Left ventricle myocardium inferior (tissue), 1 donor: ENCODE measurements at places on chromosomes 12 and 14. TPM values are rescaled to one million over a fixed set of nuclear protein-coding genes. Genes with fewer than 3 reads are reported as not detected.

The WNT5B gene
- total RNA-seq, result 2.1 TPM

The RASAL1 gene
- total RNA-seq, result not detected

The C12orf50 gene
- total RNA-seq, result not detected

The INSM2 gene
- total RNA-seq, result not detected

The RPL6 gene
- total RNA-seq, result 572 TPM

The GTF2A1 gene
- total RNA-seq, result 20.8 TPM

The ACOT6 gene
- total RNA-seq, result not detected

- peak overlapping the region; percentile 52 for H3K27ac ChIP-seq
- H3K4me1 ChIP-seq, result peaks cover 18% of the 10 kb centered on the region
- DNase-seq, result no peak
- H3K4me3 ChIP-seq, result no peak overlapping the region
These were observed 19.1 kb upstream of the MAPKAPK5 start for GRCh38 chr12:111822886-111823285.

GRCh38 chr14:103483600-103483999 is 39.0 kb downstream of the CKB start:
- peaks cover 83% of the 10 kb centered on the region for H3K36me3 ChIP-seq
- H3K4me3 ChIP-seq, result no peak overlapping the region
- no peaks in the 10 kb centered on the region for H3K27me3 ChIP-seq
- peaks cover 19% of the 10 kb centered on the region for H3K4me1 ChIP-seq

GRCh38 chr14:89366864-89367778 is 49.9 kb downstream of the FOXN3 start:
- H3K4me1 ChIP-seq, result peaks cover 93% of the 10 kb centered on the region
- peak overlapping the region; percentile 54 for H3K27ac ChIP-seq
- peak overlapping the region; percentile 37 for H3K4me3 ChIP-seq
- H3K27me3 ChIP-seq, result no peaks in the 10 kb centered on the region
- no peaks in the 10 kb centered on the region for H3K36me3 ChIP-seq
- no peak for DNase-seq

GRCh38 chr14:23141706-23142444 is 22.8 kb upstream of the CEBPE start:
- H3K36me3 ChIP-seq, result peaks cover 5% of the 10 kb centered on the region
- no peaks in the 10 kb centered on the region for H3K27me3 ChIP-seq
- peaks cover 62% of the 10 kb centered on the region for H3K4me1 ChIP-seq
- H3K27ac ChIP-seq, result peak overlapping the region; percentile 87
- no peak overlapping the region for H3K4me3 ChIP-seq
- DNase-seq, result peak; percentile 79

- peak; percentile 87 for DNase-seq
- peaks cover 53% of the 10 kb centered on the region for H3K4me1 ChIP-seq
- H3K27ac ChIP-seq, result peak overlapping the region; percentile 74
- H3K36me3 ChIP-seq, result peaks cover 46% of the 10 kb centered on the region
These were observed 13.7 kb downstream of the COA8 start for GRCh38 chr14:103576371-103577024.

GRCh38 chr12:5514016-5514415 is 82.1 kb downstream of the NTF3 start:
- no peaks in the 10 kb centered on the region for H3K36me3 ChIP-seq
- H3K4me3 ChIP-seq, result no peak overlapping the region
- no peak overlapping the region for H3K27ac ChIP-seq
- peaks cover 44% of the 10 kb centered on the region for H3K27me3 ChIP-seq
- DNase-seq, result no peak
- H3K4me1 ChIP-seq, result peaks cover 23% of the 10 kb centered on the region

- H3K36me3 ChIP-seq, result peaks cover 36% of the 10 kb centered on the region
- H3K27me3 ChIP-seq, result no peaks in the 10 kb centered on the region
- peaks cover 20% of the 10 kb centered on the region for H3K4me1 ChIP-seq
- no peak overlapping the region for H3K27ac ChIP-seq
- H3K4me3 ChIP-seq, result peak overlapping the region; percentile 98
These were observed 839 bp downstream of the FICD start for GRCh38 chr12:108515916-108516315.

DNA sequence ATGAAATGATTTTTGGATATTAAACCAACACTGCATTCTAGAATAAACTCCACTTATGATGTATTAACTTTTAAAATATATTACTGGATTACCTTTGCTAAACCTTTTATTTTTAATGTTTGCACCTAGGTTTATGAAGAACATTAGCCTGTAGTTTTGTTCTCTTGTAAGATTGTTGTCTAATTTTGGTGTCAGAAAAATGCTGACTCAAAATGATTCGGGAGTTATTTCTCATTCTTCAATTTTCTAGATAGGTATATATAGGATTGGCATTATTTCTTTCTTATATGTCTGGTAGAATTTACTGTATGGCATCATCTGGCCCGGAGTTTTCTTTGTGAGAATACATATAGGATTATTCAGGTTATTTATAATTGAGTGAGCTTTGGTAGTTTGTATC is 54.6 kb downstream of the MAP4K5 start:
- peaks cover 48% of the 10 kb centered on the region for H3K36me3 ChIP-seq
- H3K27ac ChIP-seq, result no peak overlapping the region
- H3K4me1 ChIP-seq, result no peaks in the 10 kb centered on the region
- no peaks in the 10 kb centered on the region for H3K27me3 ChIP-seq
- no peak for DNase-seq

DNA sequence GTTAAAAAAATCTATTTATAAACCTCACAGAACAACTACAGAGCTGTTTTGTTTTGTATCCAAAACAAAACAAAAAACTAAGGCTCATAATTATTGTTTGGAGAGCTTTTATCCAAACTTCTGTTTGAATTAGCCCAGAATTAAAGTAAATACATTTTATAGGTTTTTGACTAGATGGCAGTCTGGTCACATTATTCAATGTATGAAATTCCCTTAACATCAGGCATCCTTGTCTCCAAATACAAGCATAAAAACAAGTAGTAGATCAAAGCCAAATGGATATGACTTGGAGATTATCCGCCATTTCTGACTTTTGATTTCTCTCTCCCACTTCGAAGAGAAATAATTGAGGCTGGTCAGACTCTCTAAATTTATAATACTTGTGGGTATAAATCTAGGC is 63.5 kb downstream of the SLC38A1 start:
- no peak for DNase-seq
- peaks cover 61% of the 10 kb centered on the region for H3K4me1 ChIP-seq
- H3K4me3 ChIP-seq, result no peak overlapping the region
- H3K27me3 ChIP-seq, result no peaks in the 10 kb centered on the region

GRCh38 chr12:79194595-79194994 is 330.0 kb downstream of the SYT1 start:
- H3K36me3 ChIP-seq, result no peaks in the 10 kb centered on the region
- H3K27me3 ChIP-seq, result no peaks in the 10 kb centered on the region
- no peak for DNase-seq
- no peak overlapping the region for H3K27ac ChIP-seq

GRCh38 chr12:90953956-90954421 is 987 bp downstream of the CCER1 start:
- DNase-seq, result no peak
- no peaks in the 10 kb centered on the region for H3K27me3 ChIP-seq
- no peak overlapping the region for H3K27ac ChIP-seq
- H3K4me3 ChIP-seq, result no peak overlapping the region
- H3K36me3 ChIP-seq, result no peaks in the 10 kb centered on the region

DNA sequence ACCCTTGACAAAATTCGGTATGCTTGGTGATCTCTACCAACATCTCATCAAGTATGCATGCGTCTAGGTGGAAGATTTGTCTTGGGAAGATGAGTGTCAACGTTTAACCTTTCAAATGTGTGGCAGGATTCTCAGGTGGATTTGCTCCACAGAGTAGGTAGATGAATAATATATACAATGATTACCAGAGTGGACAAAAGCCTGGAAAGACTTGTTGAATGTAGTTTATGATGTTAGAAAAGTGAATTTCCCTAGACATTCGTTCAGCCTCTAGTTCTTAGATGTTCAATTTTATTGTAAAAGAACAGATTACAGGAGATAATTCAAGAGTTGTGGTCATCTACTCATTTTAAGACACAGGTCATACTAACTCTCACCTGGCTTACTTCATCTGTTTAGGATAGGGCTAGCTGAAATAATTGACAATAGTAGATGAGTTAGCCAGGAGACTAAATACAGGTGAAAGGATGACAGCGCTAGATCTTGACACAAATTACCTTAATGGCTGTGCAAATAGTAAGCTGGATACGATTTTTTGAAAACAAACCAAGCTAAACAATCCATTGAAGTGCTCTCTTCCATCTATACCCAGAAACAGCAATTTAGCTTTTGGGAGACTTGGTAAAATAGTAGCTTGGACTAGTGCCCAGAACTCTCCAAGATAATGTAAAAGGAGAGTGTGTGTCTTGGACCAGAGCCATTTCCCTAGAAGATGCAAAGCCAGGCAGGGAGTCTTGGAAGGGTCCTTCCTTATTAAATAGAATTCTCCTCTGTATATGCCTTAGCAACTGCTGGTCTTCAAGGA is 168.0 kb downstream of the DACT1 start:
- no peak overlapping the region for H3K27ac ChIP-seq
- H3K36me3 ChIP-seq, result no peaks in the 10 kb centered on the region
- no peak overlapping the region for H3K4me3 ChIP-seq

- no peak for DNase-seq
- H3K27me3 ChIP-seq, result no peaks in the 10 kb centered on the region
- H3K27ac ChIP-seq, result no peak overlapping the region
- H3K4me1 ChIP-seq, result peaks cover 8% of the 10 kb centered on the region
- no peak overlapping the region for H3K4me3 ChIP-seq
- peaks cover 94% of the 10 kb centered on the region for H3K36me3 ChIP-seq
These were observed 9.8 kb downstream of the ZNF605 start for GRCh38 chr12:132946246-132946820.

DNA sequence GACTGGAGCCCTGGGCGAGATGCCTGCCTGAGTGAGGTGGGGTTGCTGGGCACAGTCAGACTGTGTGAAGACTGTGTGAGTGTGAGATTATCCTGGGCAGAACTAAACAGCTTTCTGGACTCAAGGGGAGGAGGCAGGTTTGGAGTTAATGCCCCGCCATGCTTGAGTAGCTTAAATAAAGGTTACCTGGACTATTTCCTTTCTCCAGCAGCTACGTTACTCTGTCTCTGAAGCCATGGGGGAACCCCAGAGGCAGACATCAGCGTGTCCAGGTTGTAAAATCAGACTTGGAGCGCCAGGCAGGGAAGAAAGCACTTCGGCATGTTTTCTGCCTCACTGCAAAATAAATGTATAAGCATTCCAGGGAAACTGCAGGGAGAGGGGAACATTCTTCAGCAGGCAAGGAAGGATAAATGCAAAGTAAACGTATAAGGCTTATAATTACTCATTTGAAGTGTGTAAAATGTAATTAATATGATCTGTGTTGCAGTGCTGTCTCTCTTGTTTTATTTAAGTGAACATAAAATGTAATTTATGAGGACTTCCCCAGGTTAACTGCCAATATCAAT is 129.7 kb downstream of the CHST11 start:
- no peak for DNase-seq
- no peaks in the 10 kb centered on the region for H3K4me1 ChIP-seq
- no peaks in the 10 kb centered on the region for H3K27me3 ChIP-seq
- H3K4me3 ChIP-seq, result no peak overlapping the region
- no peak overlapping the region for H3K27ac ChIP-seq

- peaks cover 45% of the 10 kb centered on the region for H3K36me3 ChIP-seq
- DNase-seq, result no peak
- H3K4me3 ChIP-seq, result no peak overlapping the region
- no peak overlapping the region for H3K27ac ChIP-seq
These were observed 259.1 kb upstream of the FKBP4 start for GRCh38 chr12:2535583-2536204.

DNA sequence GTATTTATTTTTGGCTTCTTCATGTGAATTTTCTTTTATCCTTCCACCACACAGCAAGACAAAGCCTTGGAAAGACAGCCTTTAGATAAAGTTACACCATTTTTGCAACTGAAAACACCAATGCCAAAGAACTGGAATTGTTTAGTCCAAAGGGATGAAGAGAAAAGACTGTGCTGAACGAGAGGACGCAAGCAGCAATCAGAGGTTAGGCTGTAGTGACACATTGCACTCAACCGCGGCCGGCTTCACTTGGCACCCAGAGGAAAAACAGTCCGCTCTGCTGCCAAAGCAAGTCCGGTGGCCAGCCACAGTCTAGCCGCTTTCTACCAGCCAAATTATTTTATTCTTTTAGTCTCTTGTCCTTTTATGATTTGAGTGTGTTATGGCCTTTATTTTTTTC is 49.1 kb upstream of the KCNJ8 start:
- H3K4me1 ChIP-seq, result peaks cover 49% of the 10 kb centered on the region
- H3K27me3 ChIP-seq, result no peaks in the 10 kb centered on the region
- H3K4me3 ChIP-seq, result no peak overlapping the region
- DNase-seq, result peak; percentile 65
- H3K27ac ChIP-seq, result peak overlapping the region; percentile 76

DNA sequence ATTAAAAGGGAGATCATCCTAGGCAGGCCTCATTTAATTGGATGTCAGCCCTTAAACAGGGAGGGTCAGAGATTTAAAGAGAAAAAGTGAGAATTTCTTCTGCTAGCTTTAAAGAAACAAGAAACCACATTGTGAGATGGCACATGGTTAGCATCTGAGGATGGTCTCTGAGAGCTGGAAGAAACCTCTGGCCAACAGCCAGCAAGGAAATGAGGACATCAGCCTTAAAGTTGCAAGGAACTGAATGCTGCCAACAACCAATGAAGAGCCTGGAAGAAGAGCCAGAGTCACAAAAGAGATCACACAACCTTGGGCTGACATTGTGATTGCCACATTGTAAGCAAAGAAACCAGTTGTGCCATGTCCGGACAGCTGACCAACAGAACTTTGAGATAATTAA is 17.5 kb upstream of the FAR2 start:
- H3K27me3 ChIP-seq, result no peaks in the 10 kb centered on the region
- H3K4me3 ChIP-seq, result no peak overlapping the region
- H3K36me3 ChIP-seq, result no peaks in the 10 kb centered on the region
- H3K4me1 ChIP-seq, result no peaks in the 10 kb centered on the region
- no peak overlapping the region for H3K27ac ChIP-seq

- no peaks in the 10 kb centered on the region for H3K4me1 ChIP-seq
- no peak overlapping the region for H3K27ac ChIP-seq
- H3K36me3 ChIP-seq, result no peaks in the 10 kb centered on the region
- DNase-seq, result no peak
- no peaks in the 10 kb centered on the region for H3K27me3 ChIP-seq
These were observed 29.6 kb downstream of the TMX1 start for GRCh38 chr14:51269634-51270033.

DNA sequence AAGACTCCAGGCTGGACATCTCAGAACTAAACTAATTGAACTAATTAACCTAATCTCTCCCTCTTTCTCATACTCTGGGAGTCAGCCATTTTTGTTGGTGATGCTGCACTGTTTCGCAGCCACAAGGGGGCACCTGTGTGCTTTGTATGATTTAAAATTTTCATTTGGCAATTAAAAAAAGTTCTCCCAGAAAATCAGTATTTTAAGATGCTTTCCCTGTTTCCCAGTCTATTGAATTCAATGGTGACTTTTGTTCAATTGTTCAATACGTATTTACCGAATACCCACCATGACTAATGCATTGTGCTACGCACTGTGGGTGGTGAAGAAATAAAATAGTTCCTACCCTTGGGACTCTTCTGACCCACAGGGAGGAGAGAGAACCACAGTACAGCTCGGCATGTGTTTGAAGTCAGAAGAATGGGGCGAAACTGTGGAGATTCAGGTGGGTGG is 63.7 kb downstream of the ZNF664 start:
- H3K4me3 ChIP-seq, result no peak overlapping the region
- H3K27ac ChIP-seq, result no peak overlapping the region
- H3K36me3 ChIP-seq, result no peaks in the 10 kb centered on the region
- peaks cover 10% of the 10 kb centered on the region for H3K4me1 ChIP-seq
- no peaks in the 10 kb centered on the region for H3K27me3 ChIP-seq

GRCh38 chr14:47191700-47192099 is 483.7 kb downstream of the MDGA2 start:
- no peak overlapping the region for H3K4me3 ChIP-seq
- H3K4me1 ChIP-seq, result no peaks in the 10 kb centered on the region
- H3K27ac ChIP-seq, result no peak overlapping the region
- DNase-seq, result no peak
- H3K27me3 ChIP-seq, result no peaks in the 10 kb centered on the region
- H3K36me3 ChIP-seq, result no peaks in the 10 kb centered on the region
